ENCODE measurements at places on chromosomes 11 and 22. TPM values are rescaled to one million over a fixed set of nuclear protein-coding genes. Genes with fewer than 3 reads are reported as not detected.

PRDM10 gene
- polyA plus RNA-seq = 8.3 TPM

DNA sequence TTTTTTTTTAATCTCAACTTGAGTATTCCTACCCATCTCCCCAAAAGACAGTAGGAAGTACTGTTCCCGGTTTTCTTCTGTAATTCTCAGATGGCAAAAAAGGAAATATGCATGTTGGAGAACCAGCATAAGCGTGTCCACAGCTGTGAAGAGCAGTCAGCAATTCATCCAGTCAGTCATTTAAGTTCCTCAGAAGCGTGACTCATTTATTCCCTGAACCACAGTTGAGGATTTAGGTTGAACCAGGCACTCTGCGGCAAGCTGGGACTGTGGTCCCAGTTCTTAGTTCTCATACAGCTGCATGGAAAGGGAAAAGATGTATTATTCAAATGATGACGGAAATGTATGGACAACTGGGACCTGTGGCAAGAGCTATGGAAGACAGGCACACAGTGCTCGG, 61.0 kb upstream of the MYO18B start:
- DNase-seq = no peak

- no peak for DNase-seq
Measured at GRCh38 chr11:23079382-23079813, 219.1 kb upstream of the CCDC179 start.

GRCh38 chr11:32905028-32905667, 12.5 kb downstream of the QSER1 start:
- no peak for DNase-seq

DNA sequence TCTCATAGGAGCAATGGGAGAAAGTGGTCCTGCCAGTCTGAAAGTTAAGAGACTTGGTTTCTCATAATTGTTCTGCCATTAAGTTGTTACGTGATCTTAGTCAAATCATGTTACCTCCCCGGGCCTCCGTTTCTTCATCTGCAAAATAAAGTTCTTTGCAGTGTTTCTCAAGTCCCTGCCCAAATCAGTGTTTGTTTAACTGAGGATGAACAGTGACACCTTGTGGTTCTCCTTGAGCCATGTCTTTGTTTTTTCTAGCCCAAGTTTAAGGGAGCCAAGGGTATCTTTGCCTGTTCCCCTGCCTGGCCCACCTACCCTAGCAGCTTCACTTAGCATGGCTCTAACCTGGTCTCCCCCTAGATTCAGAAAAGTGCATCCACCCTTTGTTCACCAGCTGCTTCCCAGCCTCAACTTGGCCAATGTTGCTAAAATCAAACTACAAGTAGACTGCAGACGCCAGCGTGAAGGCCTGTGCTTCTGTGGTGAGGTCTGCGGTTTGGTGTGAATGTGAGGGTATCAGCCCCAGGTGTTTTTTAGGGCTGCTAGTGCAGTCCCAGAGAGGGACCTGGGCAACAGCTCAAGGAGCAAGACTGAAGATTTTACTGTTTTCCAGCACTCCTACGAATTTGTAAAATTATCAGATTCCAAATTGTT, 35.5 kb downstream of the FZD4 start:
- no peak for DNase-seq

GRCh38 chr22:41532908-41533825, 11.1 kb downstream of the POLR3H start:
- DNase-seq = peak; percentile 45

GRCh38 chr11:27722117-27722952, 22.1 kb upstream of the BDNF start:
- no peak for DNase-seq

- no peak for DNase-seq
Measured at GRCh38 chr11:11988099-11988651, 20.3 kb downstream of the DKK3 start.

C11orf42 gene
- polyA plus RNA-seq = 0.70 TPM

- DNase-seq = no peak
Measured at GRCh38 chr11:14956111-14956510, 16.0 kb downstream of the CALCA start.

FAM111B gene
- 13.4 TPM for polyA plus RNA-seq

DNA sequence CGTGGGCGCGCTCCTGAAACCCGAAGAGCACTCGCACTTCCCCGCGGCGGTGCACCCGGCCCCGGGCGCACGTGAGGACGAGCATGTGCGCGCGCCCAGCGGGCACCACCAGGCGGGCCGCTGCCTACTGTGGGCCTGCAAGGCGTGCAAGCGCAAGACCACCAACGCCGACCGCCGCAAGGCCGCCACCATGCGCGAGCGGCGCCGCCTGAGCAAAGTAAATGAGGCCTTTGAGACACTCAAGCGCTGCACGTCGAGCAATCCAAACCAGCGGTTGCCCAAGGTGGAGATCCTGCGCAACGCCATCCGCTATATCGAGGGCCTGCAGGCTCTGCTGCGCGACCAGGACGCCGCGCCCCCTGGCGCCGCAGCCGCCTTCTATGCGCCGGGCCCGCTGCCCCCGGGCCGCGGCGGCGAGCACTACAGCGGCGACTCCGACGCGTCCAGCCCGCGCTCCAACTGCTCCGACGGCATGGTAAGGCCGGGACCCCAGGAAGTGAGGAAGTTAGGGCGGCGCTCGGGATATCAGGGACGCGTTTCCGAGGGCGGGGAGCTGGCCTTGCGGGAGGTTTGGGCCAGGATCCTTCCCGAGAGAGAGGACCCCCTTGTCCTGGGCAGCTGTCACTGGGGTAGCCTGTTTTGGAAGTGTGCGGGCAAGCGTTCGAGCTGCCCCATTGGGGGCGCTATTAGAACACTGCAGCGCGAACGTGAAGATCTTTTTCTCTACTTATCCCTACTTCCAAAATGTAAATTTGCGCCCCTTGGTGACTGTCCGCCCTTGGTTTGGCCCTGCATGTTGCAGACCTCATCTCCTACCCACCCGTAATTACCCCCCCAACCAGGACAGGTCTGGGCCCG, 796 bp downstream of the MYOD1 start:
- DNase-seq = no peak

GRCh38 chr11:115871161-115871760, 367.0 kb upstream of the CADM1 start:
- DNase-seq = no peak

- no peak for DNase-seq
Measured at GRCh38 chr22:46346680-46347405, 11.3 kb downstream of the TRMU start.

GRCh38 chr11:116993599-116993998, 104.6 kb downstream of the SIK3 start:
- DNase-seq = no peak

DNA sequence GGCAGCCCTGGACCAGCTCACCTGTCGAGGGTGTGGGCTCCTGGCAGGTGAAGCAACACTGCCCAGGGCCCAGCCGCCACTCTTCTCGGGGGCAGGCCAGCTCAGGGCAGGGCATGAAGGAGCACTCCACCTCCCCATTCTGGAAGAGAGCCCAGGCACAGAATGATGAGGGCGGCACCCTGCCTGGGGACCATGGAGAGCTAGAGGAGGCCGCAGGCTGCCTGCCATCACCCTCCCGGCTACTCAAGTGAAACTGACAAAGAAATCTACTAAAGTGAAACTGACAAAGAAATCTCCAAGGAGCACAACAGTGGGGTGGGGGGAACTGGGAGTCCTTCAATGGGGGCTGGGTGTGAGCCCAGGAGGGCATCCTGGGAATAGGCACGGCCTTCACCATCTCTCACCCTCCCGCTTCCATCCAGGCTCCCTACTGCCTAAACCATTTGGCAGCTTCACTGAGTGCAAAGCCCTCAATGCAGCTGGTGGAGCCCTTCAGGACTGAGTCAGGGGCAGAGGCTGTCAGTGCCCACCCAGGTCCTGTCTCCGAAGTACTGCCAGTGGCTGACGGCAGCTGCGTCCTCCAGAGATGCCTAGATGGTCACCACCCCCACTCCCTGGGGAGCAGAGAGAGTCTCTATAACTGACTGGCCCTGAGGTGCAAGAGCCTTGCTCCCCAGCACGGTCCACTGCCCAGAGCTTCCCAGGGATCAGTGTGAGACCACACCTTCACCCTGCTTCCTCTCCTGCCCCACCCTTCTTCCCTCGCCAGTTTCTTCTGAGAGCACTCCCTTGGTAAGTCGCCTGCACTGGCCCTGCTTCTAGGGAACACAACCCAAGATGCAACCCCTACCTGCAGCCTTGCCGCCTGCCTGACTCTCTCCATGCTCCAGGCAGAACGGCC, 21.7 kb downstream of the VWCE start:
- DNase-seq = no peak

DNA sequence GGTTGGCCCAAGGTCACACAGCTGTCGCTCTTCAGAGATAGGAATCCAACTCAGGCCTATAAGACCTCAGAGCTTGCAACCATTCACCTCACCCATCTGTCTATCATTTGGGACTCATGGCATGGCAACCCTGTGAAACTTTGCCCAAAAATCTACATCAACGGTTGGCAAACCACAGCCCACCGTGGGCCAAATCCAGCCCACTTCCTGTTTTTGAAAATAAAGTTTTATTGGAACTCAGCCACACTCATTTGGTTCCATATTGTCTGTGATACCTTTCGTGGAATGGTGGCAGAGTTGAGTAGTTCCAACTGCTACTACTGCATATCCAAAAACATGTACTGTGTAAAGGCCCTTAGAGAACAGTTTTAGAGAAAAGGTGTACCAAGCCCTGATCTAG, 307.8 kb downstream of the MN1 start:
- DNase-seq = no peak

DNA sequence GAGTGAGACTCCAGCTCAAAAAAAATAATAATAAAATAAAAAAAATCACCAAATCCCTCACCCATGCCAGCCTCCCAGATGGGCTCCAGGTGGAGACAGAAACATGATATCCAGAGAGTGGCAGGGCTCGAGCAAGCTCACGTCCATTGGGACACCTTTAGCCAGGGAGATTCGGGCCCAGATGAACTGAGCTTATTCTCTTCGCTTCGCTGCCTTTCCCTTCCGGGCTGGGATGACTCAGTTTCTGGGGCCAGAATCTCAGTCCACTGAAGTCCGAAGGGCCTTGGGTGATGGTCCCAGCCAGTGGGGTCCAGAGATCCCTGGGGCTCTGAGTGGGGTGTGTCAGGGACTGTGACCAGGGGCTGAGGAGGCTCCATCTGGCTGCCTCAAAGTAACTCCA, 23.0 kb upstream of the MYEOV start:
- DNase-seq = no peak

DNA sequence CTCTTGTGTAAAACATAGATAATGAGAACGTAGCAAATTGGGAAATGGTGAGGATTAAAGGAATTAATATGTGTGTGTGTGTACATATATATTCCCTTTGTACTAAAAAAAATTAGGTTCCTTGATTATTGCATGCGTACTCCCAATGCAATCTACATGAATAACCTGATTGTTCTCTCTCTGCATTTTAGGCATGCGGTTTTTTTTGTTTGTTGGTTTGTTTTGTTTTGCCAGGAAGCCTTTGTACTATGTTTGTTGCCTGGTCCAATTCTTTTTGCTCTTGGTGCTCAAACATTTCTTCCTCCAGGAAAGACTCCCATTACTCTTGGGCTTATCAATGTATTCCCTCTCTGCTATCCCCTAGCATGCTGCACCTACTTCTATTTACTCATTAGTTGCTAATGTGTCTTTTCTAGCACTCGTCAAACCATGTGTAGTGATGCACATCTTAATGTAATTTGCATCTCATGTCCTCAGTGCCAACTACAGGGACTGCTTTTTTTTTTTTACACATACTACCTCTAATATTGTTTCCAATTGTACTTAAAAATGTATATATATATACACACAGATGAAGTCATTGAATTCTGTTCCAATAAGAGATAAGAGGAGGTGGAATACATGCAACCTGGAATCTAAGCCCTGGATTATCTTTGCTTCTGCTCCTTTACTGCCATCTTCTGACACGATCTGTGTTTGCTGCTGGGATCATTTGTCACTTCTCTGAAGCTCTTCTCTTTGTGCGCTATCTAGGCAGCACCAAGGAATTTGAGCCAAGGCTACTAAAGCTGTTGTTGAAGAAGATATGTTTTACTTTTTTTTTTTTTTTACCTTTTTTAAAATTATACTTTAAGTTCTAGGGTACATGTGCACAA, 197.2 kb upstream of the ANO3 start:
- DNase-seq = peak; percentile 18

DNA sequence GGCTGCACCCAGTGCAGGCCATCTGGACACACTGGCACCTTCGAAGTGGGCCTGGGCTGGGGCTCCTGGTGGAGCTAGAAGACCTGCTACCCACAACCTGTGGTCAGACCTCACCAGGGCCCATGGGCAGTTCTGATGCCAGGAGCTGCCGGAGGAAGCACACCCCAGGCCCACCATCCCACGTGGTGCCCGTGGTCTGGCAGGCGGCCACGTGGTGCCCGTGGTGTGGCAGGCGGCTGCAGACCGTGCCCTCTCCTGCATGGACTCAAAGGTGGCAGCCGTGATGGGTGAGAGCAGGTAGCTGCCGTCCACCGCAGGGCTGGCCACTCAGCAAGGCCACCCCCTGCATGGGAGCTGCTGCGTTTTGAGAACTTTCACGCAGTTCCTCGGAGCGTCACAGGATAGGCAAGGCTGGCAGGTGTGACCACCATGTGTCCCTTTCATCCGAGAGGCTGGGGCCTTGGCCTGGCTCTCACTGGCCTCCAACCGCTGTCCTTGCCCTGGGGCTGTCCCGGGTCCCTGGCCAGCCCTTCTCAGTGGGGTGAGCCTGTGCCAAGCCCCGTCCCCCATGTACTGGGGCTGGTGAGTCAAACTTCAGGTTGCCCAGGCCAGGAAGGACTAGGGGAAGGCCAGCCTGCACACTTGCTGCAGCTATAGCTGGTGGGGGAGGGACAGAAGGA, 3.9 kb upstream of the IL17REL start:
- DNase-seq = no peak

SYT13 gene
- 15.7 TPM for polyA plus RNA-seq

Data from right renal pelvis (tissue), 4 donors.